ENCODE measurements at places on chromosomes 5 and 9.
A peak's percentile ranks its signal among the peaks of the same experiment; 100 is the strongest.

DNA sequence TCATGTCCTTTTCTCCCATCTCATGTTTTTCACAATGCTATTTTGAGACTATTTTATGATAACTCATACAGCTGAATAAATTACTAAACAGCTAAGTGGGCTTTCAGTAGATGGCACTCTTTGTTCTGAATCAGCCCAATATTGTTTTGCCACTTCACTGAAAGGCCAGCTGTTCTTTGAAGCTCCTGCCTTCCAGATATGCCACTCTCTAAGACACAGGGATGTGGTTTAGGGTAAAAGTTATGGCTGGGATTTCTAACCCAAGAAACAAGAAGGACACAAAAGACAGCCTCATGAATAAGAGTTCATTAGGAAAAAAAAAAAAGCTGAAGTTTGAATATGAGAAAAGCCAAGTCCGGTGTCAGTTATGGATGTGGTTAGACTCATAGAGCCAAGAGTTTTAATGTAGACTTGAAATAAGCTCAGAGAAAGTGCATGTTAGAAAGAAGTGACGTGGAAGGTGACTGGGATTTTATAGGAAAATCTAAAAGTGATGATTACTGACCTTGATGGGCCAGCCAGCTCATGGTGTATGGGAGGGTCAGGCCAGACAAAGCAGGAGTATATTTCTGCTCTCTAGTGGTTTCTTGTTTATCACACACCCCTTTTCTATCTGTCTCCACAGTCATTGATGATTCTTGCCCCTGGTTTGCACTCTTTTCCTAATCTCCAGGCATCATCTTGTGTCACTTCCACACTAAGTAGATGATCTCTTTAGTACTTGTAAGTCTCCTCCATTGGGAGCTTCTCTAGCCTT, 488.5 kb downstream of the NR2F1-AS1 start:
- no peak for DNase-seq
- H3K27ac ChIP-seq: no peak overlapping the region
- H3K4me1 ChIP-seq: no peaks in the 10 kb centered on the region
- no peaks in the 10 kb centered on the region for H3K36me3 ChIP-seq
- no peak overlapping the region for H3K4me3 ChIP-seq

DNA sequence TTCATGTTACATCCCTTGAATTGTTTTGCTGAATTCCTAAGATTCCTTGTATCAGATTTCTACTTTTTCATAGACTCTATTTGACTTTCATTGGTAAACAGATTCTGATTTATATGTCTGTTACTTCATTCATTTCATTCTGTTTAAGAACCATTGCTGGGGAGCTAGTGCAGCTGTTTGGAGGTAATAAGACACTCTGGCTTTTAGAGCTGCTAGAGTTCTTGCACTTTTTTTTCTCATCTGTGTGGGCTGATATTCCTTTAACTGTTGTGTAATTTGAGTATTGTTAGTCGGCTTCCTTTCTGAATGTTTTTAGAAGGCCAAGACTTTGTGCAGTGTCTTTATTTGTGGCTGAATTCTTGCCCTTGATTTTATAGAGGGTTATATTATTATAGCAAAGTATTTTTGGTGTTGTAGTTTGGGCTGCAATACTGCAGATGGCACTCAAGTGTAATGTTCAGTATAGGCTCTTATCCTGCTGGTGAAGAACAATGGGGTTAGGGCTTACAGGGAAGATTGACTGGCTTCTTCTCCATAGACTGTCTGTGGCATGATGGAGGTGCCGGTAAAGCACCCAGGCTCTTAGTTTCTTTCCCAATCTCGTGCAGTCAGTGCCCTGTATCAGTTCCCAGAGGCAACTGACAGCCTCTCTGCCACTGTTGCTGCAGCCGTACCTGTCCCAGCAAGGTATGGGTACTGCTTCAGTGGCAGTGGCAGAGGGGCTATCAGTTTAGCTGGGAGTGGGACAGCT, 162.2 kb downstream of the OXCT1 start:
- H3K27me3 ChIP-seq: no peaks in the 10 kb centered on the region
- no peak overlapping the region for H3K4me3 ChIP-seq
- no peak for DNase-seq
- H3K27ac ChIP-seq: no peak overlapping the region

DNA sequence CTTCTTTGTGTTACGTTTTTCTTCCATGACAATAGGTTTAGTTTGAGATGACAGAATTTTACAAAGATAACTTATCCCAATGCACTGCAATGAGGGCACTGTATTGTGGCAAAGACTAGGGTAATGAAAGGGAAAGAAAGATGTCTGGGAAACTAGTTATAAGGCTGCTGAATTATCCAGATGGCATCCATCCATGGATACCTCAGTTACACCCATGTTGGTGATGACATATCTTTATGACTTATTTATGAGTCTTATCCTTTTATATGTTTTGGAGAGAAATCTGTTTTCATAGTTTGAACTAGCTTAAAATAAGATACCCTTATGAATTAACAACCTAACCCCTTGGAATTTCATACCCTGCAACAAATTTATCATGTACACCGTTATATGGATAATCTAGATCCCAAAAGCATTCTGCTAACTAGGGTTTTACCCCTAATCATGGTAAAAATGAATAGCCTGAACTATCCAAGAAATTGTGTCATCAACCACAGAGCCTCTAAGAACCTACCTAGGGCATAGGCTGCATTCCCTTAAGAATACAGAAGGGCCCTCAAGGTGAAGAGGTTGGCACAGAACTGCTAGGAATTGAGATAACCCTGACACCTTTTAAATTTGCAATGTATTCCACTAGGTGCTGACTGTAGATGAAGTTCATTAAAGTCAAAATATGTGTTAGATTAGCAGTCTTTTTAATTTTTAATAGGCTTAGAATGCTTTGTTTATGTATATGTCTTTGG, 49.5 kb upstream of the RORB start:
- no peak overlapping the region for H3K27ac ChIP-seq
- H3K4me3 ChIP-seq: no peak overlapping the region
- no peaks in the 10 kb centered on the region for H3K27me3 ChIP-seq
- H3K4me1 ChIP-seq: no peaks in the 10 kb centered on the region

GRCh38 chr5:168318240-168318639, 26.8 kb downstream of the WWC1 start:
- no peak for DNase-seq
- no peaks in the 10 kb centered on the region for H3K27me3 ChIP-seq
- H3K36me3 ChIP-seq: no peaks in the 10 kb centered on the region
- H3K27ac ChIP-seq: peak overlapping the region; percentile 28
- H3K4me3 ChIP-seq: no peak overlapping the region

- no peak for DNase-seq
- no peaks in the 10 kb centered on the region for H3K4me1 ChIP-seq
- no peaks in the 10 kb centered on the region for H3K36me3 ChIP-seq
- no peak overlapping the region for H3K27ac ChIP-seq
Measured at GRCh38 chr9:114631166-114631565, 20.1 kb downstream of the TMEM268 start.

DNA sequence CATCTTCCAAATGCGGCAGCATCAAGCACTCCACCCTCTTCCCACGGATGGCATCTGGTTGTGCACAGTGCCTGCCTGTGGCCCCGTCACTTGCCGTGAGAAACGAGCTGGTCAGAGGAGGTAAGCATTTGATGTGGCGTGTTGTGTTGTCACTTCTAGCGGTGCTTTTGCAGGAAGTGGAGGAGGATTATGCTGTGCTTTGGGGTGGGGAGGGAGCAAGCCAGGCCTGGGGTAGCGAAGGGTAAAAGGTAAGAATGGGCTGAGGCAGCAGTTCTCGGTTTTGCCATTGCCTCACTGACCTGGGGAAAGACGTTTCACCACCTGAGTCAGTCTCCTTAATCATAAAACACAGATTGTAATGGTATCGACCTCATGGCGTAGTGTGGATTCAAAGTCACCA, 2.3 kb upstream of the POMT1 start:
- no peak overlapping the region for H3K27ac ChIP-seq
- H3K27me3 ChIP-seq: no peaks in the 10 kb centered on the region
- H3K36me3 ChIP-seq: peaks cover 51% of the 10 kb centered on the region
- H3K4me1 ChIP-seq: peaks cover 16% of the 10 kb centered on the region

DNA sequence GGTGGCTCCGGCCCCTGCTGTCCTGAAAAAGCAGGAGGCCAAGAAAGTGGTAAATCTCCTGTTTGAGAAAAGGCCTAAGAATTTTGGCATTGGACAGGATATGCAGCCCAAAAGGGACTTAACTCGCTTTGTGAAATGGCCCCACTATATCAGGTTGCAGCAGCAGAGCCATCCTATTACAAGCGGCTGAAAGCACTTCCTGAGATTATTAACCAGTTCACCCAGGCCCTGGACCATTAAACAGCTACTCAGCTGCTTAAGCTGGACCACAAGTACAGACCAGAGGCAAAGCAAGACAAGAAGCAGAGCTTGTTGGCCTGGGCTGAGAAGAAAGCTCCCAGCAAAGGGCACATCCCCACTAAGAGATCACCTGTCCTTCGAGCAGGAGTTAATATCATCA, 89.7 kb downstream of the MLLT3 start:
- H3K4me3 ChIP-seq: no peak overlapping the region
- H3K36me3 ChIP-seq: no peaks in the 10 kb centered on the region
- no peak overlapping the region for H3K27ac ChIP-seq
- no peaks in the 10 kb centered on the region for H3K27me3 ChIP-seq
- H3K4me1 ChIP-seq: no peaks in the 10 kb centered on the region

- no peaks in the 10 kb centered on the region for H3K4me1 ChIP-seq
- H3K4me3 ChIP-seq: no peak overlapping the region
- H3K36me3 ChIP-seq: no peaks in the 10 kb centered on the region
- H3K27ac ChIP-seq: no peak overlapping the region
Measured at GRCh38 chr5:81800797-81801196, 49.9 kb upstream of the SSBP2 start.

- H3K27ac ChIP-seq: no peak overlapping the region
- no peak for DNase-seq
- H3K36me3 ChIP-seq: no peaks in the 10 kb centered on the region
- H3K4me3 ChIP-seq: no peak overlapping the region
- no peaks in the 10 kb centered on the region for H3K27me3 ChIP-seq
- peaks cover 8% of the 10 kb centered on the region for H3K4me1 ChIP-seq
Measured at GRCh38 chr9:6702707-6703106, 55.1 kb upstream of the KDM4C start.

DNA sequence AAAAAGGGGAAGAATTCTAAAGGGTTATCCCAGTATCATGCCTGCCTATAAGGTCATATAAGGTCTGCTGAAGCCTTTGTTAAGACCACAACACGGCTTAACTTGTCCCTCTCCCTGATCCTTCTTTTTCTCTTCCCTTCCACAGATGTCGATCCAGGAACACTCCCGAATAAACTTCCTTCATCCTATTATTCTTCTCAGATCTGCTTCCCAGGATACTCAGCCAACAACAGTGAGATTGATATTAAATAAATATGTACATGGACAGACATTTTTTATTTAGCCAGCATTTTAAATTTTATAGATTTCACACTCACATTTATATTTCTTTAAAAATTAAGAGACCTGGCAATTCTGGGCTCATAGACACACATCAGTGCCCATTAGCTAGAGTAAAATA, 44.1 kb downstream of the DPYSL3 start:
- H3K4me1 ChIP-seq: no peaks in the 10 kb centered on the region
- no peak overlapping the region for H3K4me3 ChIP-seq
- H3K27ac ChIP-seq: no peak overlapping the region
- DNase-seq: no peak

DNA sequence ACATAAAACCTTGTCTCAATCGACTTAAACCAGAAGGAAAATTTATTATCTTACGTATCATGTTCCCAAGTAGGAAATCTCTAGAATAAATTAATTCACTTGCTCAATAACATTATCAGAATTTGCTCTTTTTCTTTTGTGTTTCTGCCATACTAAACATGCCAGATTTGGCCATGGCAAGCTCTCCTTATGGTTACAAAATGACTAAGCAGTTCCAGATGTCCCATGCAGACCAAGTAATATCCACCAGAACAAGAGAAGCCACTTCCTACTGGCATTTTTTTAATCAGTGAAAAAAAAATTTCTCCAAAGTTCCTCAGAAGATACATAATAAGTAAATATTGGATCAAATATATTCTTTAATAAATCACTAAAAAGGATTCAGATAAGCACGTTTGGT, 25.2 kb upstream of the ADAMTS6 start:
- no peak overlapping the region for H3K4me3 ChIP-seq
- H3K36me3 ChIP-seq: no peaks in the 10 kb centered on the region
- no peaks in the 10 kb centered on the region for H3K4me1 ChIP-seq
- no peaks in the 10 kb centered on the region for H3K27me3 ChIP-seq
- no peak overlapping the region for H3K27ac ChIP-seq
- DNase-seq: no peak

GRCh38 chr5:143355710-143356109, 47.8 kb downstream of the NR3C1 start:
- no peaks in the 10 kb centered on the region for H3K36me3 ChIP-seq
- DNase-seq: peak; percentile 84
- H3K27ac ChIP-seq: no peak overlapping the region
- no peaks in the 10 kb centered on the region for H3K27me3 ChIP-seq
- peaks cover 37% of the 10 kb centered on the region for H3K4me1 ChIP-seq

- H3K27ac ChIP-seq: no peak overlapping the region
- no peak overlapping the region for H3K4me3 ChIP-seq
- DNase-seq: no peak
- no peaks in the 10 kb centered on the region for H3K27me3 ChIP-seq
- H3K36me3 ChIP-seq: no peaks in the 10 kb centered on the region
- no peaks in the 10 kb centered on the region for H3K4me1 ChIP-seq
Measured at GRCh38 chr9:69474821-69475220, 149.8 kb downstream of the ENTREP1 start.

GRCh38 chr9:77827104-77827784, 179.1 kb upstream of the GNA14 start:
- no peak overlapping the region for H3K4me3 ChIP-seq
- H3K27me3 ChIP-seq: no peaks in the 10 kb centered on the region
- no peaks in the 10 kb centered on the region for H3K36me3 ChIP-seq
- H3K27ac ChIP-seq: peak overlapping the region; percentile 16
- H3K4me1 ChIP-seq: peaks cover 19% of the 10 kb centered on the region

- no peak overlapping the region for H3K4me3 ChIP-seq
- H3K27me3 ChIP-seq: no peaks in the 10 kb centered on the region
- H3K27ac ChIP-seq: no peak overlapping the region
Measured at GRCh38 chr5:150570333-150570732, 62.4 kb downstream of the NDST1 start.

GRCh38 chr5:144549580-144549979, 378.9 kb downstream of the KCTD16 start:
- H3K27ac ChIP-seq: no peak overlapping the region
- H3K4me1 ChIP-seq: no peaks in the 10 kb centered on the region
- H3K27me3 ChIP-seq: no peaks in the 10 kb centered on the region
- no peak overlapping the region for H3K4me3 ChIP-seq

DNA sequence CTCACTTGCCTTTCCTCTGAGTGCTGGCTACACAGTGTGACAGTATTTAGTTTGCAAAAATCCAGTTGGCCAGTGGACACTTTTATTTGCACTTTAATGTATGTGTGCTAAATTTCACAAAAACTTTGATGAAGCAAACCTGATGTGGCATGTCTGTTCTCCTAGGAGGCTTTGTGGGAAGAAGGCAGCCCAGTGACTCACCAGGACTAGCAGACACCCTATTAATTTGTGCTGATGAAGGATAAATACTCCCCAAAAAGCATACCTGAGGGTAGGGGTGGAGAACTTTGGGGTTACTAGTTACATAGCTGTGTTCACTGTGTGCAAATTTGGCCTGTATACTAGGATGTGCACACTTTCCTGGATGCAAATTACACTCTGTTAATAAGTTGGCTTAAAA, 39.3 kb upstream of the IPPK start:
- no peak overlapping the region for H3K27ac ChIP-seq
- no peaks in the 10 kb centered on the region for H3K4me1 ChIP-seq
- no peaks in the 10 kb centered on the region for H3K27me3 ChIP-seq
- no peak for DNase-seq

- H3K27me3 ChIP-seq: no peaks in the 10 kb centered on the region
- H3K36me3 ChIP-seq: no peaks in the 10 kb centered on the region
- H3K4me3 ChIP-seq: no peak overlapping the region
Measured at GRCh38 chr5:36078430-36078829, 11.7 kb upstream of the UGT3A2 start.

GRCh38 chr5:31382051-31382878, 149.6 kb downstream of the DROSHA start:
- no peaks in the 10 kb centered on the region for H3K27me3 ChIP-seq
- no peak overlapping the region for H3K4me3 ChIP-seq
- H3K36me3 ChIP-seq: no peaks in the 10 kb centered on the region
- DNase-seq: no peak
- no peaks in the 10 kb centered on the region for H3K4me1 ChIP-seq
